ENCODE measurements at places on chromosomes 13 and 19.

DNA sequence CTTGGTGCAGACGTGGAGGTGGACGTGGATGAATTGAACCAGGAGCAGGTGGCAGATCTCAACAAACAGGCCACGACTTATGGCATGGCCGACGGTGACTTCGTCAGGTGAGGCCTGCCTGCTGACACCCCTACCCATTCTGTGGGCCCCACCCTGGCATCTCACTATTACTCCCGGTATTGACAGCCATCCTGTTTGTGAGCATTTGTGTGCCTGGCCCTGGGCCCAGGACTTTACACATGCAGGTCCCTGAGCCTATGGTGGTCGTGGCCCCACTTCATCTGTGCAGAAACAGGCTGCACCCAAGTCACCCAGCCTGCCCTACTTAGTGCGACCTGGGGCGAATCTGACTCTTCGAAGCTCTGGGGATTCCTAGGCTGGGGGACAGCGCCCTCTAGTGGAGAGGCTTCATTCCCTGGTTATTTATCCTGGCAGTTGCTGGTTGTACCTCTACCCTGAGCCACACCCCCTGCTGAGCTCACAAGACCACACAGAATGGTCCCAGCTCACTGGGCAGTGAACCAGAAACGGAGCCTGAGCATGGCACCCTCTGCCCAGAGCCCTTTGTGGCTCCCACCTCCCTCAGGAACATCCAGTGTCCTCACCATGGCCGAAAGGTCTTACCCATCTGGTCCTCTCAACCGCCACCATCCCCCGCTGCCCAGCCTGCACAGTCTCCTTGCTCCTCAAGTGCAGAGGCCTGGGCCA is 16.9 kb downstream of the ZNF296 start:
- peaks cover 98% of the 10 kb centered on the region for H3K36me3 ChIP-seq
- no peaks in the 10 kb centered on the region for H3K27me3 ChIP-seq
- peak; percentile 72 for DNase-seq
- H3K4me3 ChIP-seq = no peak overlapping the region
- no peaks in the 10 kb centered on the region for H3K4me1 ChIP-seq

GRCh38 chr19:18903156-18904037 is 7.4 kb upstream of the CERS1 start:
- peak overlapping the region; percentile 85 for H3K27ac ChIP-seq
- H3K36me3 ChIP-seq = peaks cover 91% of the 10 kb centered on the region
- peaks cover 61% of the 10 kb centered on the region for H3K4me1 ChIP-seq
- no peaks in the 10 kb centered on the region for H3K27me3 ChIP-seq

- H3K4me1 ChIP-seq = no peaks in the 10 kb centered on the region
- no peaks in the 10 kb centered on the region for H3K36me3 ChIP-seq
- peaks cover 1% of the 10 kb centered on the region for H3K27me3 ChIP-seq
- no peak overlapping the region for H3K27ac ChIP-seq
- DNase-seq = no peak
Measured at GRCh38 chr19:51040151-51040550, 5.3 kb upstream of the KLK12 start.

GRCh38 chr13:48162217-48162616 is 67.3 kb upstream of the MED4 start:
- H3K27me3 ChIP-seq = no peaks in the 10 kb centered on the region
- H3K27ac ChIP-seq = no peak overlapping the region
- no peak overlapping the region for H3K4me3 ChIP-seq
- no peak for DNase-seq
- H3K36me3 ChIP-seq = no peaks in the 10 kb centered on the region

GRCh38 chr19:3785451-3785937 is 687 bp downstream of the MATK start:
- no peak overlapping the region for H3K27ac ChIP-seq
- H3K4me1 ChIP-seq = peaks cover 6% of the 10 kb centered on the region
- peaks cover 23% of the 10 kb centered on the region for H3K36me3 ChIP-seq
- peaks cover 16% of the 10 kb centered on the region for H3K27me3 ChIP-seq
- H3K4me3 ChIP-seq = peak overlapping the region; percentile 21

- H3K4me1 ChIP-seq = no peaks in the 10 kb centered on the region
- no peak overlapping the region for H3K4me3 ChIP-seq
- no peaks in the 10 kb centered on the region for H3K27me3 ChIP-seq
- DNase-seq = no peak
- H3K27ac ChIP-seq = no peak overlapping the region
Measured at GRCh38 chr13:96810104-96810503, 184.2 kb downstream of the OXGR1 start.

- peaks cover 6% of the 10 kb centered on the region for H3K4me1 ChIP-seq
- H3K36me3 ChIP-seq = peaks cover 17% of the 10 kb centered on the region
- H3K27ac ChIP-seq = no peak overlapping the region
- DNase-seq = no peak
Measured at GRCh38 chr19:44856421-44857083, 10.5 kb downstream of the NECTIN2 start.

DNA sequence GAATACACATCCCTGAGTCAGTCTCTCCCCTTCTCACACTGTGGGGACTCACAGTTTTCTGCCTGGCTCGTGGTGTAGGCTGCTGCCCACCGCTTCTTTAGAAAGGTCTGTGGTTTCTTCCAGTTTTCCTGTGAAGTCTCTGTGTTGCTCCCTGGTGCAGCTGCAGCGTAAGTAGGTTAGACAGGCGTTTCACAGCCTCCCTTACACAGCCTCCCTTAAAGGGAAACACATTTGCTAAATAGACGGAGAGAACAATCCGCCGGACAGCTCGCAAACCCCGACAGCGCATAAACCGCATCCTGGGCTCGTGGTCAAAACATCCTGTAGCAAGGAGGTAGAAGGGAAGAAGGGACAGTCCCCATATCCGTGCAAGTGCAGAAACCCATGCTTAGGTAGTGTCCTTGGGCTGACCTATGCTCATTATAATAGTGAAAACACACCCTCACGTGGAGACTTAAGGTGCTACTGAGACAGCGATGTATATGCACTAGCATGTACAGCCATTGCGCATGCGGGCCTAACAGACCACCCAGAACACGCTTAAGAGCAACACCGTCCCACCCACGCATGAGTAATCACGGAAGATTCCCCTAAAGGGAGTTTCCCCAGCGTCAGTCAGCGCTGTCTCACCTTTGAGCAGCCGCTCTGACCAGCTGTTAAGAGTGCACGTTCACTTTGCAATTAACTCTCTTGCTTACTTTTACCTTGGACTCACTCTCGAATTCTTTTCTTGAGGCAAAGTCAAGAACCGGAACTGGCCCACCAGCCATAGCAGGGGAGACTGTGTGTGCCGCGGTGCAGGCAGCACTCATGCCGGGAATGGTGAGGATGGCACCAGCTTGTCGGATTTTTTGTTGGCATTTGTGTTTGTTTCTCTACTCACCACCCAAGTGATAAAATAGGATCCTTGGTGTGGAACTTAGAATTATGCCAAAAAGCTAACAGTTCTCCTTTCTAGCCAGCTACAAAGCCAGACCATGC is 16.6 kb downstream of the SIGLEC8 start:
- no peaks in the 10 kb centered on the region for H3K4me1 ChIP-seq
- H3K27ac ChIP-seq = no peak overlapping the region
- H3K4me3 ChIP-seq = no peak overlapping the region
- H3K27me3 ChIP-seq = peaks cover 4% of the 10 kb centered on the region
- DNase-seq = no peak
